Ecto neural progenitor cell (in vitro differentiated cells): ENCODE measurements at places on chromosomes 13 and 19.

DNA sequence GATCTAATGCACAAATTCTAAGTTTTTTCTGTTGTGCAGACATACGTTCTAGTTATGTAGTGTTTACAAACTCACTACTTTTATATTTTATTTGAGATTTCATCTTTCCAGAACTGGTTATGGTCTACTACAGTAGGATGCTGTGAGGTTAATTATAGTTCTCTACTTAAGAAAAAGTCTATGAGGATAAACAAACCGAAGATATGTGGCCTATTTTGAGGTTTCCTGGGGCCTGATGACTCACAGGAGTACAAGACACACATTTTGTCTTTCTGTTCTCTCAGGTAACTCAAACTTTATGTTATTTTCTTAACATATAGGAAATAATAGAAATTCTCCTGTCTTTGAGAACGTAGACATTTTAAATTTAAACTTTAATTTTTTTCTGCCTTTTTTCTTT lies 45.1 kb downstream of the PCDH20 start:
- no peak for DNase-seq

GRCh38 chr19:35216833-35217648 lies 11.5 kb downstream of the FAM187B start:
- DNase-seq, result no peak

DNA sequence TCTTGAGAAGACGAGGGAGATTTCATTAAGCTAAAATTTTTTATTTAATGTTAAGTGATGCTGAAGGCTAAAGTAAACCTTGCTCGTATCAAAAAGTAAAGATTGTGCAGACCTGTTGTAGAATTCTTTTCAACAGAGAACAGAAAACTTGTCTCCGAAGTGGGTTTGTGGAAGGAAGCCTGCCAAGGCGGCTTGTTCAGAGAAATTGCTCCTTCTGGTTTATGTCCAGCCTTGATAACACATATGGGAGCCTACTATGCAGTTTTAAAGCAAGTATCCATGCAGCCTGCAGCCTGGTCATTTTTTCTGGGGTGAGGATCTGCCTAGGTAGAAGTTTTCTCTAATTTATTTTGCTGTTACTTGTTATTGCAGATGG lies 1.4 kb downstream of the MLNR start:
- DNase-seq, result no peak

DNA sequence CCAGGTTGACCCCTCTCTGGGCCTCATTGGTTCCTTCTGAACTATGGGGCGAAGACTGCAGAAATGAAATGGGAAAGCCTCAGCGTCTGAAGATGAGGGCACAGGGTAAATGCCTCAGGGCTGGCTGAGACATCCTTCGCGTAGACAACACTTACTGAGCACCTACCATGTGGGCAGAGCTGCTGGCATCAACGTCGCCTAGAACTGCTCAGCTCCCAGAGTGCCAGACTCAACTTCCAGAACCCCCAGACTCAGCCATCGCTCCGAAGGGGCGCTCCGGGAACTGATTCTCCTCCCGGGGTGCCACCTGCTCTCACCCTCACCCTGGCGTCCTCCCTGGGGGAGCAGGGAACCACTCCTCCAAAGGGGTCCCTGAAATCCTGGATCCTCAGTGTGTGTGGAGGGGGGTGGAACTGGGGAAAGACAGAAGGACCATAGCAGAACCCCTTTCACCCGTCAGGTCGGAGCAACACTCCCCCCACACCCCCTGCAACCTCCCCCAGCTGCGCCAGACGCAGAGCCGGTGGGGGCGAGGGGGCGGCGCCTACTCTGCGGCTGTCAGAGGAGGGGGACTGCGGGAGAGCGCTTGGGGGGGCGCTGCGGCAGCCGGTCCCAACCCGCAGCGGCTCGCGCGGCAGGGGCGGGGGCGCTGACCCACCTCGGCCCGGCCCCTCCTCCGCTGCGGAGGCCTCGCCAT lies 8.2 kb upstream of the NFIC start:
- no peak for DNase-seq

GRCh38 chr13:92224052-92224821 lies 825.8 kb downstream of the GPC5 start:
- DNase-seq, result no peak

DNA sequence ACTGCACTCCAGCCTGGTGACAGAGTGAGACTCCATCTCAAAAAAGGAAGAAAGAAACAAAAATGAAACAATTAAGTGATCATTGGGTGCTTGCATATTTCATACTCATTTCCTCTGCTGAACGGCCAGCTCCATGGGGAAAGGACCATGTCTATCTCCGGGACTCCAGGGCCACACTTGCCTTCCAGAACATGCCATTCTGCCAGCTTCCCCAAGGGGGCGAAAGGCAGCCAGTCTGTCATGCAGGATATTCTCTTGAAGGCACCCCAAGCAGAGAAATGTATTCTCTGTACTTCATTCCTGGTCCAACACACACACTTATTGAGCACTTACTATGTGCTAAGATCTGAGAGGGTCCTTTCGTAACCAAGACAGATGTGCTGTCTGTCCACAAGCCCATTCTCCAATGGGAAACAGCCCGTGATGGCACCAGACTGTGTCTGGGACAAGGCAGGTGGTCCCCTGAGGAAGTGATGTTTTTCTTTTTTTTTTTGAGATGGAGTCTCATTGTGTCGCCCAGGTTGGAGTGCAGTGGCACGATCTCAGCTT lies 10.2 kb upstream of the CARM1 start:
- DNase-seq, result peak; percentile 61

DNA sequence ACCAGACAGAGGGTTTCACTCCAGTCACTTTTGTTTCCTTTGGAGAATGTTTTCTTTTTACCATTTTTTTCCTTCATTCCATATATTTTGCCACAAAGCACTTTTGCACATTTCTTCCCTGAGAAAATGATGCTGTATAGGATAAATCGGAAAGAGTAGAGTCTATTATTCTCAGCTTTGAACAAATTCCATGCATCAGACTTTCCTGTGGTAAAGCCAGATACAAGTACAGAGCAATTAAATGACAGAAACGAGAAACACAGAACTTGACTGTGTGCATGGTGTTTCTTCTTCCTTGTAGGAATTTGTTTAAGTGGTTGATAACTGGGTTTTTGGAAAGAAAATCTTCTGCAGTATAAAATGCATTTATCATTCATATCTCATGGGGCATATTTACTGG lies 107.4 kb upstream of the CSNK1A1L start:
- DNase-seq, result no peak

DNA sequence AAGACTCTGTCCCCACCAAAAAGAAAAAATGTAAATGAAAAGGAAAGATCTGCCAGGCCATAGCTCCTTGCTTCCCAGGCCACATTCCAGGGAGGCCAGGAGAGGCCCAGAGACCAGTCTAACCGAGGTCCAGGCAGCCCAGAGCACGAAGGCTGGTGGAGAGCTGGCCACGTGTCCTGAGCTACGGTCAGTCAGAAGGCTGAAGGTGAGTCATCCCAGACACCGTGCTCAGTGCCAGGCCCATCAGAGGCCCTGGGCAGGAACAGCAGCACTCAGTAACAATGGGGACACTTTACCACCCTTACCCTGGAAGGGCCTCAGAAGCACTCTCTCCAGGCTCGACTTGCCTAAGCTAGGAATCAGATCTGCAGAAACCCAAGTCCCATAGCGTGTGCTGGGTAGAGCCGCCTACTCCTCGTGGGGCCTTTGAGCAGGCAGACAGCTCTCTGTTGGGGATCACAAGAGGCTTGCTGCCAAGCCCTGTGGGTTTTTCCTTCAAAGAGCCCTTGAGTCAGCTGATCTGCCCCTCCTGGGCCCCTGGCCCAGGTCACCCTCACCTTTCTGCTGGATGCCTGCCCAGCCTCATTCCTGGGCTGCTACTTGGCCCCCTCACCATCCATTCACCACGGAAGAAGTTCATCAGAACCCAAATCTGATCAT lies 11.6 kb upstream of the DNMT1 start:
- DNase-seq, result no peak

GRCh38 chr13:73960474-73960873 lies 173.7 kb downstream of the KLF12 start:
- no peak for DNase-seq

DNA sequence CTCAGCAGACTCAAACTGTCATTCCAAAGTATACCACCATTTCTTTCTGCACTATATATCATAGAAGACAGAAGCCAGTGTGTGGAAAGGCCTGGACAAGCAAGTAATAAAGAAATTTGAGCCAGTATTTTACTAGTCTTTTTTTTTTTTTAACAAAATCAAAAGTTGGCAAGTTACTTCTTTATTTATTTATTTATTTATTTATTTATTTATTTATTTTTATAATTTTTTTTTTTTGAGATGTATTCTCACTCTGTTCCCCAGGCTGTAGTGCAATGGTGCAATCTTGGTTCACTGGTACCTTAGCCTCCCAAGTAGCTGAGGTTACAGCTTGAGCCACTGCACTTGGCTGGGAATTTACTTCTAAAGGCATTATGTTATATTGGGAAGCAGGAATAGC lies 25.3 kb downstream of the ZNF493 start:
- no peak for DNase-seq

GRCh38 chr19:10227026-10227971 lies 3.8 kb downstream of the S1PR2 start:
- peak; percentile 71 for DNase-seq

GRCh38 chr13:46753137-46753536 lies 43.8 kb downstream of the ESD start:
- no peak for DNase-seq

DNA sequence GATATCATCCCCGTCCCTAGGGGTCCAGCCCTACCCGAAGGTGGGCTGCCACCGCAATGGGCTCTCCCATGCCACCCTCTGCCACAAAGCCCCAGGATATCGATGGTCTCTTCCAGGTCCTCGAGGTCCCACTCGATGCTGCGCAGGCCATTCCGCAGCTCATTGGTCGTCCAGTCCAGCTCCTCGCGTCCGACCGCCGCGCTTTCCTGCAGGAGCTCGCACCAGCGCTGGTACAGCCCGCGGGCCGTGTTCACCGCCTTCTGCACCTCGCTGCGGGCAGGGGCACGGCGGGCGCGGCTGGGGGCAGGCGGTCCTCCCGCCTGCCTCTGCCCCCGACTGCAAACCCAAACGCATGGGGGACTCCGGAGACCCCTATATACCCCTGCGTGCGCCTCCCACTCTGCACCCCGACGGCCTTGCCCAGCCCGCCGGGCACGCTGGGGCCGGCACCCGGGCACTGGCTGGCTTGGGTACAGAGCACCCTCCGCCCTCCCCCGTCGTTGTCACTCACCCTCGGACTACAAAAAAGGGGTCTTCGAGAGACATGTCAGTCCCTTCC lies 468 bp downstream of the STX10 start:
- DNase-seq, result peak; percentile 73
